ENCODE measurements at places on chromosomes 5 and 9.

GRCh38 chr9:98886691-98887229 lies 56.9 kb upstream of the COL15A1 start:
- no peak for DNase-seq

DNA sequence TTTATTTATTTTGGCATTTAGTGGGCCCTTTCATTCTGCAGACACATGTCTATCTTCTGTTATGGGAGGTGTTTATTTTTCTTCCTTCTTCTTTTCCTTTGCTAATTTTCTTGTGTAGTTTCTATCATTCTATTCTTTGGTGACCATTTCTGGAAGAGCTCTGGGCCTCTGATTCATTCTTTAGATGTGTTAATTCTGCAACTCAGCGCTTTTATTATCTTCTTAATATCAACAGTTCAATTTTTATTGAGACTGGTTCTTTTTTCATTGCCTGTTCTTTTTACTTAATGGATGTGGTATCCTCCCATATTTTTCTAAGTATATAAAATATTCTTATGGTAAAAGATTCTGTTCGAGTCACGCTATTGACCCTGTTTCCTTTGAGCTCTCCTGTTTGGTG lies 112.0 kb downstream of the HSPA4 start:
- no peak for DNase-seq

DNA sequence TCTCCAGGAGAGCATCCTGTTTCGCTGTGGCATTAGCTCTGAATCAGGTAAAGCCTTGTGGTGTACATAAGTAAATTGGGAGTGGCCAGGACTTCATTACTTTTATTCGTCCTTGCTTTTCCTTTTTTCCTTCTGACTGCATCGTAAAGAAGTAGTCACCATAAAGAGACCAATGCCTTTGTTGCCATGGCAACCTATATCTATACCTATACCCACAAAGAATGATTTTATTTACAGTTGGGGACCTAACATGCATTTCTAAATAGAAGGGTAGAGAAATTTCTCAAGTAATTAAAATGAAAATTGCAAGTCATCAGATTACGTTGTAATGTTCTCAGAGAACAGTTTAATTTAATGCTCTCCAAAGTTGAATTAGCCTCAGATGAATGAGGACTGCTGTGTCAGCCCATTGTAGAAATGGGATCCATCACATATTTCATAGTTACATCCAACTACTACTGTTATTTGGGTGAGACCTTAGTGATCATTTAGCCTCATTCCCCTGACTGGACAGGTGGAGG lies 18.6 kb downstream of the PTCD2 start:
- no peak for DNase-seq

DNA sequence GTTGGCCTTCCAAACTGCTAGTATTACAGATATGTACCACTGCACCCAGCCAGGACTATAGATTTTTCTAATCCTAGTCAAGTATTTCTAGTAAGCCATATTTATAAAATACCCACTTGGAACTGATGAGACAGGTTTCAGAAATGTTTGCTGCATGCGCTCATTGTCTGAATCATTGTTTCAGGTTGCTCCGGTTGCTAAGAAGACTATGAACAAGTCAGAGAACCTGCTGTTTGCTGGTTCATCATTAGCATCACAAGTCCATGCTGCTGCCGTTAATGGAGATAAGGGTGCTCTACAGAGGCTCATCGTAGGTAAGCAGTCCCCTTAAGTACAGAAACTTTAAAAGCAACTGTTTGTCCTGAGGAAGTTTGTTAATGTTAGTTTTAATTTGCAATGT lies 5.3 kb downstream of the INVS start:
- no peak for DNase-seq

Measured in stimulated activated CD4-positive, alpha-beta T cell treated with anti-CD3 and anti-CD28 coated beads, Interleukin-2, amount 100 ng/mL, for 24 hours (primary cell).